ENCODE measurements at places on chromosomes 12 and 14. TPM values are rescaled to one million over a fixed set of nuclear protein-coding genes. Genes with fewer than 3 reads are reported as not detected.

DNA sequence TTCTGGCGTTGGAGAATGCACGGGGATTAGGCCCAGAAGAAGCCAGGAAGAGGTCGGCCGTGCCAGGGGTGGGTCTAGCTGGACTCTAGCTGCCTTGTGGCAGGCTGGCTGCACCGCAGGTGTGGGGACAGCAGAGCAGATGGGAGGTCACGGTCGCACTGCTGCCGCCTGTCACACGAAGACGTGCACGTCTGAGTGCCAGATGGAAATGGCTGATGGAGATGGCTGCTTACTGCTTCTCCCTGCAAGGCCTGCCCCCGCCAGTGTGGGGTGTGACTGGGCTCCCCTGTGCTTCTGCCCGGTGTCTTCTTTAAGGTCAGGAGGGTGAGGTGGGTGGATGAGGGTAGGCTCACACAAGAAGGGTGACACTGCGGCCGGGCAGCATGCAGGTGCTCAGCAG, 79.0 kb downstream of the MOK start:
- peaks cover 15% of the 10 kb centered on the region for H3K4me1 ChIP-seq
- no peaks in the 10 kb centered on the region for H3K27me3 ChIP-seq
- peaks cover 35% of the 10 kb centered on the region for H3K36me3 ChIP-seq
- H3K27ac ChIP-seq, result no peak overlapping the region

The SLC6A12 gene
- total RNA-seq, result 1.2 TPM

GRCh38 chr14:72751276-72752033, 142.4 kb downstream of the DPF3 start:
- peaks cover 14% of the 10 kb centered on the region for H3K4me1 ChIP-seq
- H3K4me3 ChIP-seq, result no peak overlapping the region
- no peak for DNase-seq
- H3K27me3 ChIP-seq, result no peaks in the 10 kb centered on the region

The SMOC1 gene
- 4.4 TPM for total RNA-seq

GRCh38 chr12:26713885-26714383, 119.1 kb downstream of the ITPR2 start:
- H3K27me3 ChIP-seq, result no peaks in the 10 kb centered on the region

DNA sequence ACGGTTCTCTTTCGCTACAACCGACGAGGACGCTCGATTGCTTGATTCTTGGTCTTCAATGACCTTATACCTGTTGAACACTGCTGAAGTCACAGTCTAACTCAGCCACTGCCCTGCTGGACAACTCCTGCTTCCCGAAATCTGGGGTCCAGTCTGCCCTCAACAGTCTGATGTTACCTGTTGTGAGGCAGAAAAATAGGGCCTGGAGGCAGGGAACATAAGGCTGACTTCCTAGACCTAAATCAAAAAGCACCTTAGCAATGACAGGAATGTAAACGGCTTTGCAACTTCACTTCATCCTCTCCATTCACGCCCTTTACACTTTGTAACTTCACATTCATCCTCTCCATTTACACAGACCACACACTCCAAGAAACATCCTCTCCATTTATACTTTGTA, 597 bp upstream of the GLTP start:
- no peaks in the 10 kb centered on the region for H3K36me3 ChIP-seq
- H3K4me1 ChIP-seq, result peaks cover 38% of the 10 kb centered on the region
- peak overlapping the region; percentile 67 for H3K27ac ChIP-seq

DNA sequence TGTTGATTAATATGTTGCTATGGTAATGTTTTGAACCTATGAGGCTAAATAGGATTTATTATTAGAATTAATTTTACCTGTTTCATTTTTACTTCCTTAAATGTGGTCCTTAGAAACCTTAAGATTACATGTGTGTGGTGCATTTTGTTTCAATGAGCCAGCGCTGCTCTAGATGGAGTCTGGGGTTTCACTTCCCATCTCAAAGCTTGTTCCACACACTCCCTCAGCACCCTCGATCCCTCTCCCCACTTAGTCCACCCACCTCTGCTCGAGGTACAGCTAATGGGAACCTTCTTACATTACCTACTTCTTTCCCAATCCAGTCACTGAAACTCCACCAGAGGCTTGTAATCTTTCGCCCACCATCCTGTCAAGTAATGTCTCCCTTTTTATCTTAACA, 205.2 kb downstream of the PAX9 start:
- no peaks in the 10 kb centered on the region for H3K4me1 ChIP-seq
- H3K27me3 ChIP-seq, result peaks cover 20% of the 10 kb centered on the region
- no peaks in the 10 kb centered on the region for H3K36me3 ChIP-seq
- H3K27ac ChIP-seq, result no peak overlapping the region
- DNase-seq, result no peak

The EGLN3 gene
- 153 TPM for total RNA-seq

Measured in left ventricle myocardium inferior (tissue), 1 donor.